Activated CD4-positive, alpha-beta T cell treated with anti-CD3 and anti-CD28 coated beads, Interleukin-2, amount 50 U/mL, for 24 hours (primary cell): ENCODE measurements at places on chromosomes 5 and 9.

DNA sequence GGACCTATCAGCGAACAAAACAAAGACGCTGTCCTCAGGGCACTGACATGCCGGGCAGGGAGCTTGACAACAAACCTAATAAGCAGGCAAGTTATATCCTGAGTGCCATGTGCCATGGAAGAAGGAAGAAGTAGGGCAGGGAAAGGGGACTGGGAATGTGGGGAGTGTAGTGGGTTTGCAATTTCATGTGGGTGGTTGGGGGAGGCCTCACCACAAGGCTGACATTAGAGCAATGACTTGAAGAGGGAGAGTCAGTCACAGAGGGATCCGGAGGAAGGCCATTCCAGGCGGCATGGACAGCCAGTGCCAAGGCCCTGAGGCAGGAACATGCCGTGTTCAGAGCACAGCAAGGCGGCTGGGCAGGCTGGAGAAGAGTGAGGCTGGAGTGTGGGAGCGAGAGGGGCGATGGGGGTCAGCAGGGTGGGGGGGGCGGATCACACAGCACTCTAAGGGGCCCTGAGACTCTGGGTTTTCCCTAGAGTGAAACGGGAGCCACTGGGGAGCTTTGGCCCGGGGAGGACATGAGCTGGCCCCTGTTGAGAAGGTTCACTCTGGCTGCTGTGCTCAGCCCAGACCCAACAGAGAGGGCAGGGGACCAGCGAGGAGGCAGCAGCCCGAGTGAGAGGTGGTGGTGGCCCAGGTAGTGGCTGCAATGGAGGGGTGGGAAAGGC lies 86.3 kb downstream of the STK10 start:
- DNase-seq, result no peak

DNA sequence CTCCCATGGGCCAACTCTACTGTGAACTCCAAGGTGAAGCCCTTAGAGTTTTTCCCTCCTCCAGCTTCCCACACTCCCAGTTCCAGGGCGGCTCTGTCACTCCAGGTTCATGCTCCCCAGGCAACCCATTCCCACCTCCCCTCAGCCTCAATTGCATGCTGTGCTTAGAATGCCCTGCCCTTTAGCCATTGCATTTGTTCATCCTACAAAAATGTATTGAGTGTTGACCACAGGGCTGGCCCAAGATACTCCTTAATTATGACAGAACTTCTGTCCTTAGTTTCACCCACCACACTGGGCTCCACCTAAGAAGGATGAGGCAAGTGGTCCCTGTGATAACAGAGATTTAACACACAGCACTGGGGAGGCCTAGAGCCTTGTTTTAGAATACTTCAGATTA lies 236.1 kb downstream of the ADAMTSL1 start:
- no peak for DNase-seq

DNA sequence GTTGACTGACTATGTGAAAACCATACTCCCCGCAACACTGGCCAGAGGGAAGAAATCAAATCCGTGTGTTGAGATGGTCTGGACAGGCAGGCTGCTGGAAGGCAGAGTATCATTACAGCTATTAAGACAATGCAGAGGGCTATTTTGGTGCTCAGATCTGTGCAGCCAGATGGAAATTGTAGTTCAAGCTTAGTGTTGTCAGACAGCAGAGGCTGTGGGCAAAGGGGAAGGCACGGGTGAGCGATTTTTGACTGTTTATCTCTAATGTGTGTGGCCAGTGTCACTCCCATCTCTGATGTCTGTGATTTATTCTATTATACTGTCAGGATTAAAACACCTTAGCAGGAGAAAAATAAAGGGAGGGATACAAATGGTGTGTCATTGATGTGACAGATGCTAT lies 984.4 kb upstream of the WWC1 start:
- DNase-seq, result no peak

- no peak for DNase-seq
Measured at GRCh38 chr9:93309889-93310425, 126.0 kb downstream of the WNK2 start.

GRCh38 chr5:127003798-127004495 lies 26.4 kb downstream of the MARCHF3 start:
- no peak for DNase-seq

- no peak for DNase-seq
Measured at GRCh38 chr9:20563917-20564316, 58.4 kb downstream of the MLLT3 start.

DNA sequence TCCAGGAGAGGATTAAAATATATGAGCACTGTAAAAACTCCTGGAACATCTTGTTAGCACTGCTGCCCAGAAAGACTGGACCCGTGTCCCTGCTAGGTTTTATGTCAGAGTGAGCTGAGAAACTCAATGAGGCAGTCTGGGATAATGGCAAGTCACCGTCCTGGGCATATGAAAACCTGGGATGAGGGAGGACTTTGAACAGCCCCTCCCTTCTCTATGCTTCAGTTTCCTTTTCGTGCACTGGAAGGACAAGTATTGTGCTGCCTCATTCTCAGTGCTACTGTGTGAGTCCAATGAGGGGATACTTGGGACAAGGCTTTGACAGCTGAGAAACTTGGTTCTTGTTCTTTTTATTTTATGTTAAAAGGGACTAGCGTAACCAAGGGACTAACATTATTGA lies 143.0 kb upstream of the SHB start:
- no peak for DNase-seq

DNA sequence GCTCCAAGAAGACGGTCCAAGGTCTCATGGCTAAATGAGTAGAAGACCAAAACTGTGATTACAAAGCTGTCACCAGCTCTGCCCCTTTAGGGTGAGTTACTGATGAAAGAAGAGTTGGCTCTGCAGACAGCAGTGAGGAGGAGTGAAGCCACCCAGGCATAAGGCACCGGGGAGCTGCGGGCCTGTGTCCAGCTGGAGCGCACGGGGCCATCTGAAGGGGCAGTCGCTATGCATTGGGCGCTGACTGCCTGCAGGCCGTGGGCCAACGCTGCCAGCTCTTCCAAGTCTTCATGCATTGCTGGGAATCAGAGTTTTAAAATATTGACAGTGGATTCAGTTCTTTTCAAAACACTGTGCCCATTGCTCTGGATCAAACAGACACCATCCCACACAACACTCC lies 70.3 kb downstream of the DAPK1 start:
- no peak for DNase-seq

GRCh38 chr9:136927343-136928271 lies 16.9 kb downstream of the FBXW5 start:
- no peak for DNase-seq

DNA sequence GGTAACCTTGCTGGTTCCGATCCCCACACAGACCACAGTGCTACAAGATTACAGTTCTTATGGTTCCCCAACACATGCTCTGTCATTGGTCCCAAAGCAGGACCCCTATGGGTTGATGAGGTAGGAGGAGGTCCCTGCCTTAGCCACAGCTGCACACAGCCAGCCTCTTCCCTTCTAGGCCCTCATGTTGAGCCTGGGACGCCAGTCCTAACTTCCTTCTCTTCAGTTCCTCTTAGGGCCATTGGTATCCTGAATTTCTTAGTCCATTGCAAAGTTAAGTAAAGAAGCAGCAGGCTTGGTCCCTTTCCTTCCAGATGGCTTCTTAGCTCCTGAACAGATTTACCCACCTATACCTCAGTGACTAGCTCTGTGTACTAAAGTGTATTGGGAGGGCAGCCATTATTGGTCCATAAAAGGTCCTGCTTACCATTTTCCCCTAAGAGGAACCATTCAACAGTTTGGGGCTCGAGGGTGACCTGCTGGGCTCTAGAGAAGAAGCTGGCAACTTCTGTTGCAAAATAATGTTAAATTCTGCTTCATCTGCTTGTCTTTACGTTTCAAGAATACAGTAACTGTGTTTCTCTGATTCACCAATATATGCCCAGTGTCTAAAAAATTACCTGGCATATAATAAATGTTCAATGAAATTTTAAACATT lies 50.2 kb downstream of the PDCD1LG2 start:
- no peak for DNase-seq

DNA sequence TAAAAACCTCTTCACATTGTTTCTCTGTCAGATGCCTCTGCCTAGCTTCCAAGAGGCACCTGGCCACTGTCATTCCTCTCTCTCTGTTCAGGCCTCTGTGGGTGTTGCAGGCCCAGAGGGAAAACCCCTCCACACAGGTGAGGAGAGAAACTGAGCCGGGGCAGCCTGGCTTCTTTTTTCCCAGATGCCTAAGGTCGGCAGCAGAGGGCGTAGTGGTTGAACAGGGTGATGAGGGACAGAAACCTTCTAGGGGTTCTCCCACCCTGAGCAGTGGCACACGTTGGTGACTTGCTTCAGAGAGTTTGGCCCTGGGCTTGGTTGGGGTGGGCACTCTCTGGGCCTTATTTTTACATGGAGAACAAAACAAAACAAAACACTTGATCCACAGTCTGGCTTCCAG lies 12.2 kb downstream of the IL9 start:
- DNase-seq, result no peak

DNA sequence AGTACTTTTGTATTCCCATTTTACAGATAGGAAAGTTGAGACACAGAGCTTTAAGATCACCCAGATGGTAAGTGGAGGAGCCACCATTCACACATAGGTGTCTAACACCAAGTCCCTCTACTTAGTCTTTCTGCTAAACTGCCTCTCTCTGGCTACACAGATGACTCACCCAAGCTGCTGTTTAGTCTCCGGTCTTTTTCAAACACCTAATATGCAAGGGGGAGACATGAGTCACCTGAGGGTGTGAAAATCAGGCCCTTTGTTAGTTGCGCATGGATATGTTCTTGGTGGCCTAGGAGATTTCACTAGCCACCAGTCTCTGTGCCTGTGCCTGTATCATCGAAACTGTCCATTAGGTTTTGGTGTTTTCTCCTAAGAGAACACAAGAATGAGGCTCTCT lies 117.8 kb downstream of the MAST4 start:
- no peak for DNase-seq

DNA sequence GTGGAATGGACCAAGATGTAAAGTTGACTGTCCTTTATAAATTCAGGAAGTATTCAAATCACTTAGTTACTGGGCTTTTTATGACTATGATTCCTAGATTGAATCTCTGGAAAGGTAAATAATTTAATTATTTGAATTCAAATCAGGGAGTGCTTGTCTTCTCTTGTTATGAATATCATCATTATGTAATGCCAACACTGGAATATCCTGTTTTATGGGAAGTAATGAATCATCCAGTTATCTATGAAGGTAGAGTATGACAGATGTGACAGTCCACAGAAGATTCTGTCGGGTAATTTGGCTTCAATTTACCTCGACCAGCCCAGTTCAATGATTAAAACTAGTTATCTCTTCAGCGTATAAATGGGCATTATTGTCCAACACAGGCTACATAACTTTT lies 141.0 kb upstream of the NUDT12 start:
- DNase-seq, result no peak

GRCh38 chr9:119126040-119126439 lies 243.2 kb downstream of the BRINP1 start:
- no peak for DNase-seq

DNA sequence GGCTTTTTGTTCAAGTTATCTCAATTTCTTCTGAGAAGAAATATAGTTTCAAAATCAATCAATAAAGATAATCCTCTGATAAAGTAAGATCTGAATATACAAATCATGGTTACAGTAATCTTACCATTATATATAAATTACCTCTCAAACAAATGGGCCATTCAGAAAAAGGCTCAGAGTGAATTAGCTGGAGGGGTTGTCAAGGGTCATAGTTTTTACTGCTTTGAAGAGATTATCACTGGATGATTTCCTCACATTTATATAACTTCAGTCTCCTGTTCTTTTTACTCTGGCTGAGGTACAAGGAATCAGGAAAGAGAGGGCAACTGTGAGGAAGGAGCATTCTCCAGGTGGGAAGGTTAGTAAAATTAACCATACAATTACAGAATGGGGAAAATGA lies 148.6 kb upstream of the ELL2 start:
- no peak for DNase-seq

DNA sequence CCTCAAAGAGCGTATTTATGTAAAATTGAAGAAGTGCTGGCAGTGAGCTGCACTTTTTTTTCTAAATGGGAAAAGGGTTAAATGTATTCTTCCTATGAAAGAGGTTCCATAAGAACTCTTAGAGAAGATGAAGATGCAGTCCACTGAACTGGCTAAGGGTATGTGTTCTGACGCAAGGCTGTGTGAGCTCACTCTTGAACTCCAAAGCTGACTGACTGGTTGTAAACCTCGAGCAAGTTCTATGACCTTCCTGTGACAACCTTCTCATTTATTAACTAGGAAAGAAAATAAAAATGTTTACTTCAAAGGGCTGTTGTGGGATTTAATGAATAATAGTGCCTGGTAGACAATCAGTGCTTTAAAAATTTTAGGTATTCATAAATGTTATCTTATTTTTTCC lies 46.7 kb downstream of the POC5 start:
- DNase-seq, result no peak

- DNase-seq, result no peak
Measured at GRCh38 chr5:82151662-82152061, 126.5 kb downstream of the RPS23 start.

DNA sequence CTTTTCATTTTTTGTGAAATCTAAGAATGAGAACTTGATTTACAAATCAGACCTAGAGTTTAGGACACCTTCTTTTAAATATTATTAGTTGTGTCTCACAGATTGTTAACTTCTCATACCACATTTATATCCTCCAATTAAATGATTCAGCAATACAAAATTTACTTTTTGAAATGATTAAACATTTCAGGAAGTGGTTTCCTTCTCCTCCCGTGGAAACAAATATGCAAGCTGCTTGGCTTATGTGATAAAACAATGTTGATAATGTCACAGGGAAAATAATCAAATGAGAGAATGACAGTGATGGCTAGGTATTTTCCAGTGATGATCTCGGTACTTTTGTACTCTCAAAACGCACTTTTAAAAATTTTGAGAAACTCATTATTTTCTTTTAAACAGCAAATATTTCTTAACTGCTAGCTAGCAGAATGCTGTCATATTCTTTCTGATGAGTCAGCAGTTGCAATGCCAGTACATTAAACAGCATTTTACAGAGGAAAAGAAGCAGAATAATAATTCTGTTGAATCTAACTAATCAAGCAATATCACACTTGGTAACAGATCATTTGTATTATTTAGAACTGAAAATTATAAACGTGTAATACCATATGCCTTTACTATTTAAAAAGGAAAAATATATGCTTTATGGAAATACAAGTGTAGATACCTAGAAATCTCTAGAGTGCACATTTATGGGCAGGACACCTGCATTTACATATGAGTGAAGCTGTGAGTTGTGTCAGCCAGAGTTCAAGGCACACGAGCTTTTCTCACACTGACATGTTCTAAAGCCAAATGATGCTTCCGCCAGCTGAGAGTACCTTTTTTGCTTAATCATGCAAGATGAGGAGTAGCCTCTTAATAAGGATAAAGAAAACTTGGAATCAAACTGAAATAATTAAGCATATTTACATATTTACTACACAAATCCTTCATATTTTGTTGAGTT lies 53.6 kb upstream of the CDH18 start:
- DNase-seq, result no peak

DNA sequence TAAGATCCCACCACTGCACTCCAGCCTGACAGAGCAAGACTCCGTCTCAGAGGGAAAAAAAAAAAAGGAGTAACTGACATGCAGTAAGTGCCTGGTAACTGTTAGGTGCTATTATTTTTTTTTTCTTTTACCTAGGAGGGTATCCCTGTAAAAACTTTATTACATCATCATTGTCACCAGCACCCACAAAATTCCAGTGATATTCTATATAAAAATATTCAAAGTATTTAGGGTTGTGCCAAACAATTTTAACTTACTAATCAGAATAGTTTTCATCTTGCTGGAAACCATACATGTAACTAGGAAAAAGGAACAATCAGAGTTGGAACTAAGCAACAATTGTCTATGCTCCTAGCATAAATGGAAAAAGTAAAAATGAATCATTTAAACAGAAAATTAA lies 112.4 kb downstream of the SSBP2 start:
- no peak for DNase-seq

- DNase-seq, result no peak
Measured at GRCh38 chr5:140168371-140168770, 6.6 kb upstream of the CYSTM1 start.

GRCh38 chr5:131005963-131006684 lies 158.9 kb downstream of the HINT1 start:
- no peak for DNase-seq
